ENCODE measurements at places on chromosomes 7 and 10. TPM values are rescaled to one million over a fixed set of nuclear protein-coding genes. Genes with fewer than 3 reads are reported as not detected.

- no peak for DNase-seq
- H3K27me3 ChIP-seq = peaks cover 34% of the 10 kb centered on the region
- no peak overlapping the region for H3K27ac ChIP-seq
- H3K36me3 ChIP-seq = no peaks in the 10 kb centered on the region
- H3K4me3 ChIP-seq = no peak overlapping the region
Measured at GRCh38 chr7:150947241-150947745, 30.8 kb downstream of the KCNH2 start.

DNA sequence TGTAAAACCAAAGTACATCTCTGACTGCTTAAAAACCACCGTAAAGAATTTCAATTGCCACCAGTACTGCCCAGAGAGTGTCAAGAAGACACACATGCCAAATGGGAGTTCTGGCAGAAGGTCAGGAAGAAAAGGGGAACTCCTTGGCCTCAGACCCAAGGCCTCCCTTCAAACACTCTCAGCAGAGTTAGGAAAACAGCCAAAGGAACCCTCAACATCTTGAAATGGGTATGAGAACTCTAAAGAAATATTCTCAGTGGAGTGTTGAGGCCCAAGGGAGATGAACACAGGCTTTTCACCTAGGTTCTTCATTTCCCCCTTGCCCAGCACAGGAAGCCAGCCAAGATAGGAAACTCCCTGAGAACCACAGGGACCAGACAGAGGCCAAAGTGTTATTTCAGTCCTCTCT is 96.1 kb upstream of the ASAH2 start:
- no peak overlapping the region for H3K27ac ChIP-seq
- no peak for DNase-seq
- peaks cover 2% of the 10 kb centered on the region for H3K36me3 ChIP-seq

GRCh38 chr10:102068216-102068615 is 3.1 kb downstream of the HPS6 start:
- DNase-seq = no peak
- H3K27ac ChIP-seq = no peak overlapping the region
- H3K4me1 ChIP-seq = no peaks in the 10 kb centered on the region
- no peak overlapping the region for H3K4me3 ChIP-seq
- peaks cover 31% of the 10 kb centered on the region for H3K36me3 ChIP-seq
- H3K27me3 ChIP-seq = no peaks in the 10 kb centered on the region

DNA sequence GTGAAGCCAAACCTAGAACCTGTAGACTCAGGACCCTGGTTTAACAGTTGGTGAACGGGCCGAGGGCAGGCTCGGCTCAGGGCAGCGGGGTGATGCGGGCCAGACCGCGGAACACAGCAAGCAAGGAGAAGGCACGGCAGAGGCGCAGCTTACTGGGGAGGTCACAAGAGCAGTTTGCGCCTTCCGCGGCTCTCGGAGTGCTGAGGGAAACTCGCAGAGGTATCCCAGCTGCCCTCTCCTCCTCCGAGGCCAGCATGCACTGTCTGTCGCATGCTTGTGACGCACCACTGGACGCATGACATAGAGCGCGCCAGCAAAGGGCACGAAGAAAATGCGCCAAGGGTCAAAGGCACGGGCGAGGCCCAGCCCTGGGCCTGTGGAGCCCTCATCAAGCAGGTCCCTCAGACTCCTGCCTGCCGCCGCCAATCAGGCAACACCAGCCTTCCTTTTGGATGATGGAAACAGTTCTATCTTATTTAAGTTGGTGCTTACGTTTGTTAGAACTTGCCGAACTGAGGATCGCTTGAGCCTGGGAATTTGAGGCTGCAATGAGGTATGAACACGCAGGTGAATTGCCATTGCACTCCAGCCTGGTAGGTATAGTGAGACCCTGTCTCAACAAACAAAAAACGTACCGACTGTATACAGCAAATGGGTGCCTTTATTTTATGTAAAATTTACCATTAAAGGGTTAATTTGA is 574.3 kb upstream of the GHITM start:
- H3K36me3 ChIP-seq = no peaks in the 10 kb centered on the region
- H3K27me3 ChIP-seq = no peaks in the 10 kb centered on the region
- H3K27ac ChIP-seq = no peak overlapping the region
- no peak overlapping the region for H3K4me3 ChIP-seq
- DNase-seq = no peak

GRCh38 chr7:79268730-79269129 is 184.7 kb downstream of the MAGI2 start:
- H3K36me3 ChIP-seq = no peaks in the 10 kb centered on the region
- H3K4me1 ChIP-seq = no peaks in the 10 kb centered on the region
- H3K4me3 ChIP-seq = no peak overlapping the region
- H3K27ac ChIP-seq = no peak overlapping the region
- no peaks in the 10 kb centered on the region for H3K27me3 ChIP-seq

SH2D4B gene
- total RNA-seq = not detected

DNA sequence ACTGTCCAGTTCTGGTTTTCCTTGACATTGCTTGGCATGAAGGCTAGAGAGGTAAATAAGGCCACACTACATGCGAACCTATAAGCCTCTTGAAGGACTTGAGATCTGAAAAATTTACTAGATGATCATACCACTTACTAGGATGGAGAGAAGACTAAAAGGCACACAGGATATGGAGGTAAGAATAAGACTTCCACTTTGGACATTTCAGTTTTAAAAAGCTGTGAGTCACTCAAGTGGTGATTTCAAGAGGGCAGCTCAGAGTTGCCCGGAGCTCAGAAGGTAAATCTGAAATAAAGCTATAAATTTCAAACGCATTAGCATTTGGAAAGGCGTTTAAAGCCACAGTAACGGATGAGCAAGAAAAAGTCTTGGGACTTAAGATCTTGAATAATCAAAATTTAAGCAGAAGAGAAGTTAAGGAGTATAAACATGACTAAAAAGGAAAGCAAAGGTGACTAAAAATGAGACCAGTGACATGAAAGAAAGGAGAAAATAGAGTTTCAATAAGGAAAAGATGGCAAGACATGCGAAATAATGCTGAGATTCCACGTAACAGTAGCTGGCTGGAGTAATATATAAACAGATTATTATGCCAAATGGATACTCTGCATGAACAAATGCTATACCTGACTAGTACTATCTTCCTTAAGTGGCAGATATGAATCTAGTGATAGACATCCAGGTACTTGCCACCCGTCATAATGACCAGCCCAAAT is 68.3 kb downstream of the SNX13 start:
- no peaks in the 10 kb centered on the region for H3K27me3 ChIP-seq
- H3K4me1 ChIP-seq = no peaks in the 10 kb centered on the region
- H3K36me3 ChIP-seq = no peaks in the 10 kb centered on the region
- no peak for DNase-seq
- no peak overlapping the region for H3K27ac ChIP-seq

- no peaks in the 10 kb centered on the region for H3K36me3 ChIP-seq
- no peaks in the 10 kb centered on the region for H3K27me3 ChIP-seq
- H3K4me3 ChIP-seq = no peak overlapping the region
- DNase-seq = no peak
- no peak overlapping the region for H3K27ac ChIP-seq
Measured at GRCh38 chr7:92330835-92331438, 85.2 kb downstream of the ANKIB1 start.

DNA sequence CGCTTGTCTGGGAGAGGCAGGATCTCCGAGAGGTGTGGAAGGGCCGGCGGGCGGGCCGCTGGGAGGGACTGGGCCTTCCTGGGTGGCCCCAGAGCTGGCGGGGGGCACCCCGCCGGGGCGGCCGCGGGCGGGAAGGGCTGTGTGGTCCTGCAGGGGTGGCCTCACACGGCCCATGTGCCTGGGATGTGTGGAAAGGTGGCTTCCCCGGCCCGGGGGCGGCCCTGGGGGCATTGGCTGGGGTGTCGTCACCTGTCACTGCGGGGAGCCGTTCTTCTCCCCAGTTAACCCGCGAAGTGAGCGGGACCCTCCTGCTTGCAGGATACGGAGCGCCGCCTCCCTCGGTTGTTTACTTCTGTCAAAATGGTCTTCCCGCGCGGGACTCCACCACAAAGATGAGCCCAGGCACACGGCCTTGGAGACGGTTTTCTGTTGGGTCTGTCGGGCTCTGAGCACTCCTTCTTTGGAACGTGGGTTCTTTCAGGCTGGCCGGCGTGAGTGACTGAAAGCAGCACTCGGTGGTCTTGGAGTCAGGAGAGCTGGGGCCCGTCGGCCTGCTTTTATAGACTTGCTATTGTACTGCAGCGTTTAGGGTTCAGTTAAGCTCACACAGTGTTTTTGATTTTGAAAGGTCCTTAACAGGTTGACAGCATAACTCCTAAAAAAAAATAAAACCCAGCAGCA is 700 bp downstream of the SMC3 start:
- DNase-seq = peak; percentile 27
- H3K36me3 ChIP-seq = no peaks in the 10 kb centered on the region
- peak overlapping the region; percentile 96 for H3K27ac ChIP-seq
- H3K27me3 ChIP-seq = peaks cover under 1% of the 10 kb centered on the region
- H3K4me3 ChIP-seq = peak overlapping the region; percentile 98

- H3K4me1 ChIP-seq = no peaks in the 10 kb centered on the region
- no peak overlapping the region for H3K4me3 ChIP-seq
- H3K27ac ChIP-seq = no peak overlapping the region
- no peak for DNase-seq
- H3K27me3 ChIP-seq = no peaks in the 10 kb centered on the region
Measured at GRCh38 chr10:37643187-37643586, 214.2 kb downstream of the ZNF248 start.

DNA sequence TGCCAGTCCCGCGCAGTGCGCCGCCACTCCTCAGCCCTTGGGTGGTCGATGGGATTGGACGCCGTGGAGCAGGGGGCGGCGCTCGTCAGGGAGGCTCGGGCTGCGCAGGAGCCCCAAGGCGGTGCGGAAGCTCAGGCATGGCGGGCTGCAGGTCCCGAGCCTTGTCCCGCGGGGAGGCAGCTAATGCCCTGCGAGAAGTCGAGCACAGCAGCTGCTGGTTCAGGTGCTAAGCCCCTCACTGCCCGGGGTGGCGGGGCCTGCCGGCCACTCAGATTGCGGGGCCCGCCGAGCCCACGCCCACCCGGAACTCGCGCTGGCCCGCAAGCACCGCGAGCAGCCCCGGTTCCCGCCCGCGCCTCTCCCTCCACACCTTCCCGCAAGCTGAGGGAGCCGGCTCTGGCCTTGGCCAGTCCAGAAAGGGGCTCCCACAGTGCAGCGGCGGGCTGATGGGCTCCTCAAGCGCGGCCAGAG is 14.4 kb upstream of the WASL start:
- no peak overlapping the region for H3K4me3 ChIP-seq
- no peak overlapping the region for H3K27ac ChIP-seq
- no peaks in the 10 kb centered on the region for H3K4me1 ChIP-seq
- H3K27me3 ChIP-seq = no peaks in the 10 kb centered on the region
- no peak for DNase-seq

KCNMA1 gene
- total RNA-seq = 10.2 TPM

CLDN3 gene
- not detected for total RNA-seq

DNA sequence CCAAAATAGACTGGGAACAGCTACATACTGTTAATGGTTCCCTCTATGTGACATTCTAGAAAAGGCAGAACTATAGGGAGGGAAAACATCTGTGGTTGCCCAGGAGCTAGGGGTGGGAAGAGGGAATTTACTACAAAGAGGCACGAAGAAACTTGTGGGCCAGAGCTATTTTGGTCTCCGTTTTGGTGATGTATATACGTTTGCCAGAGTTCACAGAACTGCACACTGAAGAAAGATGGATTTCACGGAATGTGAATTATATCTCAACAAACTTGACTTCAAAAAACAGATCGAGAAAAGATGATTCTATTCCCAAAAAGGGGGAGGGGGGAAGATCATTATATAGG is 386 bp upstream of the AS3MT start:
- H3K27ac ChIP-seq = peak overlapping the region; percentile 7
- no peak for DNase-seq
- H3K27me3 ChIP-seq = no peaks in the 10 kb centered on the region

GRCh38 chr7:119783799-119784198 is 489.2 kb upstream of the KCND2 start:
- H3K36me3 ChIP-seq = no peaks in the 10 kb centered on the region
- H3K4me3 ChIP-seq = no peak overlapping the region
- no peak for DNase-seq
- H3K4me1 ChIP-seq = no peaks in the 10 kb centered on the region
- H3K27me3 ChIP-seq = no peaks in the 10 kb centered on the region

GRCh38 chr7:73850781-73851207 is 8.5 kb upstream of the METTL27 start:
- no peak for DNase-seq
- peak overlapping the region; percentile 62 for H3K27ac ChIP-seq
- H3K27me3 ChIP-seq = peaks cover 2% of the 10 kb centered on the region
- H3K36me3 ChIP-seq = no peaks in the 10 kb centered on the region
- H3K4me3 ChIP-seq = no peak overlapping the region

CALCR gene
- total RNA-seq = not detected

DNA sequence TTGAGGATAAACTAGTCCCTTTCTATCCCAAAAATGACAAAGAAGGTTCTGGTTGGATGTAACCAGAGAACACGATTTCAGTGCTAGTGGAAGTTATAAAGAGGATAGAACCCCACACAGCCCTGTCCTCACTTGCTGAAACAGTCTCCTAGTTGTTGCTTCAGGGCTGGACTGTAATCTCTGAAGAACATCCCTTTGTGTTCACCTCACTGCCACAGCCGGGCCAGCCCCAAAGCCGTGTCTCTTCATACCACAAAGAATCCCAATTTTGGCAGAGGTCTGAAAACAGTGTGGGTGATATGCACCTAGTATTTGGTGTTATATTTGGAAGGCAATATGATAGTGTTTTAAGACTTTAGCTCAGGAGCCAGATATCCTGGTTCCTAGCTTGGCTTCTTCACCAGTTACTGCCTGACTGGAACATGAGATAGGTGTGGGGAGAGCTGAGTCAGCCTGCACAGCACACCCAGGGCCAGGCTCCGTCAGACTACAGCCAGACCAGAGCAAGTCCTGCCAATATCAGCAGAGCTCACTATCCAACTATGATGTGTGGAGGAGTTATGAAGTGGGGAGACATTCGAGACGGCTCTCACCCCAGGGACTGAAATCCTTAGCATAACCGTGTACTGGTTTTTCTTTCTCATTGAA is 21.2 kb downstream of the CYP3A4 start:
- no peak overlapping the region for H3K4me3 ChIP-seq
- H3K36me3 ChIP-seq = no peaks in the 10 kb centered on the region
- no peaks in the 10 kb centered on the region for H3K27me3 ChIP-seq
- H3K4me1 ChIP-seq = no peaks in the 10 kb centered on the region
- peak; percentile 20 for DNase-seq

DNA sequence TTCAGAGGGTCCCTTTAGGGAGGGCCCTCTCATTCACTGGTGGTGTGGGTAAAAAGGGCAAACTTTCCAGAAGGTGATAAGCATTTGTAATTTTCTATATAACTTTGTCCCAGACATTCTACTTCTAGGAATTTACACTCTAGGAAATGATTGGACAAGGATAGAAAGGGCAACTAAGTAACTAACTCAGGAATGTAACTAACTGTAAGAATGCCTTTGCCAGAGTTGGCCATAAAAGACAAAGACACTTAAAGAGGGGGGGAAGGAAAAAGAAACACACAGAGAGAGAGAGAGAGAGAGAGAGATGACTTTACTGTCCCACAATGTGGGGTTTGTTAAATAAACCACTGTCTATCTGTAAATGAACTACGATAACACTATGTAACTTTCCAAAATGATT is 38.5 kb upstream of the ITPRID1 start:
- H3K27ac ChIP-seq = no peak overlapping the region
- H3K36me3 ChIP-seq = no peaks in the 10 kb centered on the region
- no peaks in the 10 kb centered on the region for H3K27me3 ChIP-seq
- H3K4me1 ChIP-seq = no peaks in the 10 kb centered on the region
- DNase-seq = no peak
- no peak overlapping the region for H3K4me3 ChIP-seq

GRCh38 chr10:103490986-103491314 is 2.6 kb upstream of the NEURL1 start:
- no peak overlapping the region for H3K27ac ChIP-seq
- peaks cover 12% of the 10 kb centered on the region for H3K4me1 ChIP-seq
- H3K27me3 ChIP-seq = peaks cover 34% of the 10 kb centered on the region
- DNase-seq = no peak

- no peak for DNase-seq
- no peaks in the 10 kb centered on the region for H3K27me3 ChIP-seq
- H3K27ac ChIP-seq = no peak overlapping the region
- no peak overlapping the region for H3K4me3 ChIP-seq
- no peaks in the 10 kb centered on the region for H3K4me1 ChIP-seq
Measured at GRCh38 chr10:7513455-7513854, 102.6 kb upstream of the SFMBT2 start.

All from tibial nerve (tissue), 4 donors.